ENCODE measurements at places on chromosomes 12 and 14.

DNA sequence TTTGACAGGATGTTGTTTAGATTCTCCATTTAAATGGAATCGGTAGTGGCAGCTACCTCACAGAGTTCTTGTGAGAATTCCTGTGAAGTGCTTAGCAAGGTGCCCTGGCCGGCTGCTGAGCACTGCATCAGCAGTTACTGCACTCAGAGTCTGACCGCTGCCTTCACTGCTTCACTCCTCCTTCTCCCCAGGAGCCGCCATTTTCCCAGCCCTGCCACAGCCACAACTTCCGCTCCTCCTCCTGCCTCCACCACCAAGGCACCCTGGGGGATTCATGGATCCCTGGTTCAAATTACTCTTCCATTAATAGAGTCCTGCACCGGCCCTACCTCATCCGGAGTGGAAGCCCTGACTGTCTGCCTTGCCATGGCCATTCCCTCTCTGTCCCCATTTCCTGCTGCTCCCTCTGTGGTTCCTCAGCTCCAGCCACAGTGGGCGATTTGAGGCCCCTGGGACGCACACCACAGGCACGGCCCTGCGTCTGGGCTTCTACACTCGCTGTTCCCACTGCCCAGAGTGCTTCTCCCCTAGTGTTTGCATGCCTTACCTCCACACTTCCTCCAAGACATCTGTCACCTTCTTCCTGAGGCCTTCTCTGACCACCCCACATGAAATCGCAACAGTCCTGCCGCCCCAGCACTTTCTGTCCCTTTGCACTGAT lies 210.3 kb downstream of the IPO8 start:
- no peaks in the 10 kb centered on the region for H3K36me3 ChIP-seq
- H3K4me3 ChIP-seq = no peak overlapping the region
- no peaks in the 10 kb centered on the region for H3K4me1 ChIP-seq
- no peak for DNase-seq

GRCh38 chr14:68749487-68750475 lies 43.1 kb downstream of the ZFP36L1 start:
- H3K4me3 ChIP-seq = no peak overlapping the region
- no peaks in the 10 kb centered on the region for H3K4me1 ChIP-seq
- H3K27me3 ChIP-seq = no peaks in the 10 kb centered on the region
- DNase-seq = no peak
- H3K27ac ChIP-seq = no peak overlapping the region
- no peaks in the 10 kb centered on the region for H3K36me3 ChIP-seq

GRCh38 chr12:113359133-113359938 lies 949 bp downstream of the PLBD2 start:
- DNase-seq = no peak
- H3K4me1 ChIP-seq = no peaks in the 10 kb centered on the region
- no peaks in the 10 kb centered on the region for H3K27me3 ChIP-seq
- no peaks in the 10 kb centered on the region for H3K36me3 ChIP-seq

- H3K27me3 ChIP-seq = no peaks in the 10 kb centered on the region
- no peak overlapping the region for H3K27ac ChIP-seq
- no peak overlapping the region for H3K4me3 ChIP-seq
- no peaks in the 10 kb centered on the region for H3K36me3 ChIP-seq
- peaks cover 3% of the 10 kb centered on the region for H3K4me1 ChIP-seq
- DNase-seq = no peak
These were observed 67.0 kb upstream of the MAX start for GRCh38 chr14:65169351-65169750.

- H3K27ac ChIP-seq = no peak overlapping the region
- no peak overlapping the region for H3K4me3 ChIP-seq
- H3K36me3 ChIP-seq = no peaks in the 10 kb centered on the region
- H3K4me1 ChIP-seq = peaks cover 12% of the 10 kb centered on the region
- no peak for DNase-seq
These were observed 5.0 kb downstream of the TAMALIN start for GRCh38 chr12:52011602-52012214.

- no peak for DNase-seq
- no peaks in the 10 kb centered on the region for H3K27me3 ChIP-seq
- H3K36me3 ChIP-seq = no peaks in the 10 kb centered on the region
- H3K4me3 ChIP-seq = no peak overlapping the region
- no peak overlapping the region for H3K27ac ChIP-seq
These were observed 8.2 kb upstream of the PPP2R5E start for GRCh38 chr14:63551332-63551731.

- H3K4me3 ChIP-seq = no peak overlapping the region
- H3K27ac ChIP-seq = no peak overlapping the region
- no peaks in the 10 kb centered on the region for H3K4me1 ChIP-seq
- no peaks in the 10 kb centered on the region for H3K36me3 ChIP-seq
These were observed 93.6 kb upstream of the FERMT2 start for GRCh38 chr14:53044486-53044885.

GRCh38 chr14:103611215-103611614 lies 17.8 kb upstream of the KLC1 start:
- no peak for DNase-seq

DNA sequence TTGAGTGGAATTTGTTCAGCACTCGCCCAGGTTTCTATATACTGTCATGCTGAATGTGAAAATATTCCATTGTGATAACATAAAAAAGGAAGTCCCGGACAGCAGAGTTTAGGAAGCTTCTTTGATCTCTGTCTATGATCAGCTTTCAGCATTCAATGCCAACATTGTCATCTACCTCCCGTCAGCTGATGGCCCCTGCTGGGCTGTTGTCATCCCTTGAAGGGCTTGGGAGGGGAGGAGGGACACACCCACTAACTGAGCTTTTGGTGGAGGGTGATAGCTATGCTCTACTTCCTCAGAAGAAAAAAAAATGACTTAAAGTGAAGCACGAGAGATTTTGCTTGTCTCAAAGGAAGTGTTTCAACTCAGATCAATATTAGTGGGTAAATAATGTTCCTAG lies 4.7 kb upstream of the KRT77 start:
- H3K27ac ChIP-seq = no peak overlapping the region
- H3K4me1 ChIP-seq = no peaks in the 10 kb centered on the region
- no peaks in the 10 kb centered on the region for H3K27me3 ChIP-seq
- H3K36me3 ChIP-seq = no peaks in the 10 kb centered on the region
- no peak overlapping the region for H3K4me3 ChIP-seq
- DNase-seq = no peak

- H3K27ac ChIP-seq = no peak overlapping the region
- no peak overlapping the region for H3K4me3 ChIP-seq
- peaks cover 5% of the 10 kb centered on the region for H3K4me1 ChIP-seq
- no peaks in the 10 kb centered on the region for H3K36me3 ChIP-seq
- DNase-seq = no peak
These were observed 41.6 kb downstream of the AKAP6 start for GRCh38 chr14:32370714-32371113.

GRCh38 chr12:41437563-41437962 lies 249.4 kb downstream of the PDZRN4 start:
- no peak overlapping the region for H3K27ac ChIP-seq
- H3K4me1 ChIP-seq = no peaks in the 10 kb centered on the region
- H3K27me3 ChIP-seq = no peaks in the 10 kb centered on the region
- no peaks in the 10 kb centered on the region for H3K36me3 ChIP-seq
- no peak for DNase-seq
- H3K4me3 ChIP-seq = no peak overlapping the region

- H3K4me3 ChIP-seq = peak within 1 kb of the TSS; percentile 80
- no peak within 1 kb of the TSS for H3K27ac ChIP-seq
- no peak for DNase-seq
- H3K36me3 ChIP-seq = no peaks in the 10 kb centered on the region
- no peaks in the 10 kb centered on the region for H3K27me3 ChIP-seq
These were observed at the start of gene CEP170B for GRCh38 chr14:104865081-104865630. CEP170B (plus strand) TSS chr14:104865268; CDS start chr14:104868451, 3,183 bp downstream.

GRCh38 chr14:52269982-52270381 lies 2.5 kb downstream of the PTGDR start:
- H3K4me3 ChIP-seq = no peak overlapping the region
- no peak overlapping the region for H3K27ac ChIP-seq
- no peaks in the 10 kb centered on the region for H3K4me1 ChIP-seq
- H3K36me3 ChIP-seq = no peaks in the 10 kb centered on the region
- peaks cover 35% of the 10 kb centered on the region for H3K27me3 ChIP-seq

DNA sequence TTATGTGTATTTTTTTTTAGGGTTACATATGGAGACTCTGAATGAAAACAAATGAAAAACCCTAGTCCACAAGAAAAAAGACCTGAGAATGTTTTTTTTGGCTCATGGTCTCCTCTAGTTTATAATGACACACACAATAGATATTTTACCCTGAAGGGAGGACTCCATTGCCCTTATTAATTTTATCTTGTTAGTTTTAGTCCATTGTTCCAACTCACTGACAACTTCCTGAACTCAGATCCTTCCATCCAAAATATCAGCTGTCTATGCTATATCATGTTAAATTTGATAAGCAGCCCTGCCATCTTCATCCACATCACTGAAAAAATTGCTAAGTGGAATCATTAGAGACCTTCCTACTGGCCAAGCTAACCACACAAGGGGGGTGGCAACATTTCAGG lies 232.1 kb downstream of the MON2 start:
- no peak overlapping the region for H3K4me3 ChIP-seq
- no peak for DNase-seq

DNA sequence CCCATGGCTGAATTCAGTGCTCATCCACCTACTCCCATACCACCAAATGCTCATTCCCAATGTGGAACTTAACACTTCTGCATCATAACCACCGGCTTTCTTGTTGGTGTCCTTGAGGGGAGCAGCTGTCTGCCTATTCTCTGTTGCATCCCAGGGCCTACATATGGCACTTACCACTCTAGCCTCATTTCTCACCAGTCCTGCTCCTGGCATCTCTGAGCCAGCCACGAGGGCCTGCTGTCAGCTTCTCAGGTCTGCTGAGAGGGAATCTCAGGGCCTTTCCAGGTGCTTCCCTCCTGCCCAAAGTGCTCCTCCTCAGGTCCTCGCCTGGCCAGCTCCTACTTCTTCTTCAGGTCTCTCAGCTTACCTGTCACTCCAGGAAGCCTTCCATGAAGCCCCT lies 24.0 kb upstream of the RND1 start:
- no peak for DNase-seq
- no peaks in the 10 kb centered on the region for H3K27me3 ChIP-seq
- no peaks in the 10 kb centered on the region for H3K36me3 ChIP-seq
- H3K27ac ChIP-seq = no peak overlapping the region

- H3K4me1 ChIP-seq = no peaks in the 10 kb centered on the region
- no peaks in the 10 kb centered on the region for H3K27me3 ChIP-seq
- H3K4me3 ChIP-seq = no peak overlapping the region
- DNase-seq = no peak
- no peaks in the 10 kb centered on the region for H3K36me3 ChIP-seq
These were observed 102.0 kb downstream of the ADGRD1 start for GRCh38 chr12:131055596-131056233.

GRCh38 chr12:114625294-114625851 lies 58.6 kb downstream of the TBX3 start:
- DNase-seq = peak; percentile 71
- H3K36me3 ChIP-seq = no peaks in the 10 kb centered on the region
- H3K27ac ChIP-seq = no peak overlapping the region
- H3K4me1 ChIP-seq = no peaks in the 10 kb centered on the region
- H3K4me3 ChIP-seq = no peak overlapping the region

DNA sequence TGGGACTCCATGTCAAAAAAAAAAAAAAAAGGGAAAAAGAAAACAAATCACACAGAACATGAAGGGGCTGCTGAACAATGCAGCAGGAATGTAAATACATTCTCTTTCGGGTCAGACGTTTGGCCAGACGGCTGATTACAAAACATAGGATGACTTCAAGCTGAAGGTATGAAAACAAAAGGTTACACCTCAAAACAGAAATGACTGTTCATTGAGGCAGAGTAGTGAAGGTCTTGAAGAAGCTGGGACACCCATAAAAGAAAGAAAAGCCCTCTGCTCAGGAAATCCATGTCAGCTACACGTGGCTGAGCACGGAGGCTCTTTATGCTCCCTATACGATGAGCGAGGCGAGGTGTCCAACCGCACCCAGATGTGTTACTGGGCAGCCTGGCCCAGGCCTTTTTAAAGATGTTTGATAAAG lies 37.7 kb downstream of the FGD4 start:
- peaks cover 6% of the 10 kb centered on the region for H3K4me1 ChIP-seq
- no peak for DNase-seq
- no peak overlapping the region for H3K4me3 ChIP-seq
- H3K27me3 ChIP-seq = no peaks in the 10 kb centered on the region
- H3K36me3 ChIP-seq = no peaks in the 10 kb centered on the region
- no peak overlapping the region for H3K27ac ChIP-seq

DNA sequence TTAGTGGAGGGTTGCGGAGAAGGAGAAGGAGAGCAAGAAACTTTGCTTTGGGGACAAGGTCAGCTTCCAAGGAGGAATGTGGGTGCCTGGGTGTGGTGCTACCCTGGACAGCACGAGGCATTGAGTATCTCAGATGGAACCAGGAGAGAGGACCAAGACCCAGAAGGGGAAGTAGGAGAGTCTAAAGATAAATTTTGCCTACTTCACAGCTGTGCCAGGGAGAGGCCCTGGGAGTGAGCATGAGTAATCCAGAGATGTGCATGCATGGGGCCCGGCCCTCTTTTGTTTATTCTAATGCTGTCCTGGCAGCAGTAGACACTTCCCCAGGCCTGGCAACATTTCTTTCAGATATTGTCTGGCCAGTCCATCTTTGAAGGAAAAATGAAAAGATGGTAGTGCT lies 49.5 kb upstream of the GNPNAT1 start:
- H3K4me1 ChIP-seq = no peaks in the 10 kb centered on the region
- no peak overlapping the region for H3K27ac ChIP-seq
- H3K4me3 ChIP-seq = no peak overlapping the region
- no peaks in the 10 kb centered on the region for H3K36me3 ChIP-seq
- no peaks in the 10 kb centered on the region for H3K27me3 ChIP-seq

GRCh38 chr12:131218923-131219669 lies 265.4 kb downstream of the ADGRD1 start:
- H3K27me3 ChIP-seq = no peaks in the 10 kb centered on the region
- H3K4me3 ChIP-seq = no peak overlapping the region
- H3K36me3 ChIP-seq = no peaks in the 10 kb centered on the region
- peaks cover 9% of the 10 kb centered on the region for H3K4me1 ChIP-seq

- H3K4me1 ChIP-seq = no peaks in the 10 kb centered on the region
- no peak overlapping the region for H3K4me3 ChIP-seq
- DNase-seq = no peak
- peaks cover 15% of the 10 kb centered on the region for H3K27me3 ChIP-seq
- no peak overlapping the region for H3K27ac ChIP-seq
These were observed 3.4 kb upstream of the DHH start for GRCh38 chr12:49098035-49098451.

GRCh38 chr12:85664429-85664828 lies 171.8 kb downstream of the RASSF9 start:
- no peak overlapping the region for H3K27ac ChIP-seq
- no peaks in the 10 kb centered on the region for H3K27me3 ChIP-seq
- no peaks in the 10 kb centered on the region for H3K4me1 ChIP-seq

DNA sequence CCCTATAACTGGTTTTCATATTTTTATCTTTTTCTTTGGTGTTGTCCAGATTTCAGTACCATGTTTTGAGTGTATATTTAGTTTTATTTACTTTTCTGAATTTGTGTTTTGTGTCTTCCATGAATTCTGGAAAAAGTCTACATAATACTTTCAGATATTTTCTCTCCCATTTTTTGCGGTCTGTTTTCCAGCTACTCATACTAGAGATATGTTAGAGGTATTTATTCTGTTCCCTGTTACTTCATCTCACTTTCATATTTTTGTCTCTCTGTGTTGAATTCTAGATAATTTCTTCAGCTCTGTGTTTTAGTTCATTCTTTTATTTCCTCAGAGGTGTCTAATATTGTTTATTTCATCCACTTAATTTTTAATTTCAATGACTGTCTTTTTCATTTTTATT lies 74.2 kb downstream of the IFT81 start:
- no peaks in the 10 kb centered on the region for H3K36me3 ChIP-seq
- peaks cover 4% of the 10 kb centered on the region for H3K4me1 ChIP-seq
- H3K4me3 ChIP-seq = no peak overlapping the region
- H3K27ac ChIP-seq = no peak overlapping the region

All from iPS DF 6.9 (cell line).